ENCODE measurements at places on chromosomes 3 and 15.

DNA sequence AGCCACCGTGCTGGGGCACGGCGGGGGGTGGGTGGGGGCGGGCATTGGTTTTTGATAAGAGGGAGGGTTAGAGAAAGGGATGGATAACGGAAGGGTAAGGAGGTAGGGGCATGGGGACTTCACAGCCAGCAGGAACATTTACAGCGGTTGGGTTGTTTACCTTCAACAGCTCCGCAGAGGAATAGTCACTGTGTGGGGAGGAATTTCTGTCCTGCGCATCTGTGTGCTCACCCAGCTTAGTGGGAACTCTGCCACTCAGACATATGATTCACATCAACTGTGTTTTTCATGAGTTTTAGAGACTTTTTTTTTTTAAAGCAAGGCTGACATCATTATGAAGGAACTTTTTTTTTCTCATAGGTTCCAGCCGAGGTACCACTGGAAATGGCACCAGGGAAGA is 19.6 kb downstream of the CHRD start:
- DNase-seq: no peak

- no peak for DNase-seq
Measured at GRCh38 chr3:132635052-132635451, 24.6 kb downstream of the ACAD11 start.

DNA sequence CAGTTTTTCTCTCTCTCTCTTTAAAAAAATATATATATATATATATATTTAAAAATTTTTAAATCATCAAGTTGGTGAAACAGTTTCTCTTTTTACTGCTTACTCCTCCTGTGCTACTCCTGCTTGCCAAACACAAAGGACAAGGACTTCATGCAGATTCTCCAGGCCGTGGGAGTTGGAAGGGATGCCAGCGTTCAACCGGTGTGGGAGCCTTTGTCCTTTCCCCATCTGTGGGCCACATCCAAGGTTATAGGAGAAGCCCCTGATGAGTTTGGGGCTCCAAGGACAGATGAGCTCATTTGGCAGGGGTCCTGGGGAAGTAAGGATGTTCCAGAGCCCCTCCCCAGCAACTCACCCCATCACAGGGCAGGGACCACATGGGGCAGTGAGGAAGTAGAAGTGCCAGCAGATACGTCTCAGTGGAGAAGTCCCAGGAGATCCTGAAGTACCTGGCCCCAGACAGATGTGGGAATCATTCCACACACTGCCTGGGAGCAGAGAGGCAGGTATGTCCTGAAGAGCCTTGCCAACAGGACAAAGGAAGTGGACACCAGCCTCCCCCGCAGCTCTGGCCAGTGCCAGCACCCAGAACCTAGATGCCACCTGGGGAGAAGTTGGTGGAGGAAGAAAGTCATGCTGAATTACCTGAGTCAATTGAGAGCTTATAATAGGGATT is 36.6 kb downstream of the CCK start:
- no peak for DNase-seq

GRCh38 chr15:78276064-78276943 is 11.9 kb downstream of the DNAJA4 start:
- DNase-seq: no peak

- DNase-seq: no peak
Measured at GRCh38 chr3:80424951-80425350, 657.2 kb upstream of the ROBO1 start.

GRCh38 chr3:11818033-11818432 is 28.7 kb downstream of the TAMM41 start:
- no peak for DNase-seq

- DNase-seq: no peak
Measured at GRCh38 chr15:80607287-80607980, 87.7 kb upstream of the ABHD17C start.

DNA sequence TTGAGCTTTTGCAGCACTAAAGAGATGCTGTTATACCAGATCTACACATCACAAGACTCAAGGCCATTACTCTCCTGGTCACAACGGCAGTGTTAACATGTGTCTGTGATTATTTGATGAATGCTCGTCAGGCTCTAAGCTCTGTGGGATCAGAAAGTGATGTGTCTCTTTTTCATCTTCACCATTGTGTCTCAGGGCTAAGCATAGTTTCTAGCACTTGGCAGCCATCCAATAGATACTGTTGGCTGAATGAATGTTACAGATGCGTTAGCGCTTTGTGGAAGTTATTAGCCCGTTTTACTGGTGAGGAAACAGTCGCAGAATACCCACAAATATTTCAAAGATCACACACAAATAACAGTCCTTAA is 1.2 kb upstream of the FAM81A start:
- DNase-seq: peak; percentile 8
